Heart left ventricle (tissue), 16 donors: ENCODE measurements at places on chromosomes 2 and 18.

GRCh38 chr2:8496079-8496478 lies 185.8 kb upstream of the ID2 start:
- DNase-seq, result no peak

GRCh38 chr2:152493945-152494528 lies 159.1 kb downstream of the FMNL2 start:
- no peak for DNase-seq

GRCh38 chr2:41695198-41696113 lies 352.4 kb upstream of the PKDCC start:
- no peak for DNase-seq

DNA sequence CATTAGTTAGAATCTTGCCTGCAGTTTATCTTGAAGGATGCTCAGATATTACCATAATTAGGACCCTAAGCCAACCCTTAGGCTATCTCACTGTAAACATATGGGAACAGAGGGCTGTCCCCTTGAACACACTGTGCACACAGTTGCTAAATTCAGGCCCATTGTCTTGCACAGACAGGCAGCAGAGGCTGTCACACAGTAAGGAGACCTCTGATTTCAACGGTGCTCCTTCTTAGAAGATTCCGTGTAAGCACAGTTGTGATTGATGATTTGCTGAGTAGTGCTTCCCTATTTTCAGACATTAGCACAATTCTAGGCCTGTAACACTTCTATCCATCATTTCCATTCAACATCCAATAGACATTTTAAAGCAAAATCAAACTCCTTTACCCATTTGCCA lies 108.0 kb downstream of the RNF152 start:
- no peak for DNase-seq

DNA sequence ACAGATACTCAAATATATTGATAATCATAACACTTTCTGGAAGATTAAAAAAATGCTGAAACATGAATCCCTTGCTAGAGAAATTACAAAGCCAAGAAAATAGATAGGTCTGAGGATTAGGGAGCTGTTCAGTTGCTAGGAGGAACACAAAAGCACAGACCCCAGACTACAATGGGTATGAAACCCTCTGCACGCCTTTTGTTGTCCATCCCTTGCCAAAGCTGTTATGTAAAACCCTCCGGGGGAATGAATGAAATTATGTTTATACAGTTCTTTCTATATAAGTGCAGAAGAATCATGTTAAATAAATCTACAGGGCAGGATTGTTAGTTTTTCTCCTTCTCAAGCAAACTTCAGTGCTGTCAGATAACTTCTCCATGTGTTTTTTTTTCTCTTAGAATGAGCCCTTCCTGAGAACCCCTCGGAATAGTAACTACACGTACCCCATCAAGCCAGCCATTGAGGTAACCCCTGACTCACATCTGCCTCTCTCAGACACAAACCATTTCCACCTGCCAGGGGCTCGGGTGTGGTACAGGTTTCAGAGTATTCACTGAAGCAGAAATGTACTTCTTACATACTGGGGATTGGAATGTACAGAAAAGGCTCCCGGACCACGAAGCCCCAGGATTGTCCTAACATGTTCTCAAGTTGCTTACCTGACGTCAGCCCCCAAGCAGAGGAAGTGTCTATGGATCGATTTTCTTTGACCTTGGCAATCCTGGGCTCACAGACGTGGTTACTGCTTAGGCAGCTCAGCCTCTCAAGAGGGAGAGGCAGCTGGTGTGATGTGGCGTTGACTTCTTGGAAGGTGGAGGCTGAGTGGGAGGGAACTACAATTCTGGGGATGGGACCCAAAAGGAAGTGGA lies 118.0 kb downstream of the PLB1 start:
- DNase-seq, result no peak

GRCh38 chr2:197137826-197138477 lies 172.6 kb downstream of the ANKRD44 start:
- no peak for DNase-seq

DNA sequence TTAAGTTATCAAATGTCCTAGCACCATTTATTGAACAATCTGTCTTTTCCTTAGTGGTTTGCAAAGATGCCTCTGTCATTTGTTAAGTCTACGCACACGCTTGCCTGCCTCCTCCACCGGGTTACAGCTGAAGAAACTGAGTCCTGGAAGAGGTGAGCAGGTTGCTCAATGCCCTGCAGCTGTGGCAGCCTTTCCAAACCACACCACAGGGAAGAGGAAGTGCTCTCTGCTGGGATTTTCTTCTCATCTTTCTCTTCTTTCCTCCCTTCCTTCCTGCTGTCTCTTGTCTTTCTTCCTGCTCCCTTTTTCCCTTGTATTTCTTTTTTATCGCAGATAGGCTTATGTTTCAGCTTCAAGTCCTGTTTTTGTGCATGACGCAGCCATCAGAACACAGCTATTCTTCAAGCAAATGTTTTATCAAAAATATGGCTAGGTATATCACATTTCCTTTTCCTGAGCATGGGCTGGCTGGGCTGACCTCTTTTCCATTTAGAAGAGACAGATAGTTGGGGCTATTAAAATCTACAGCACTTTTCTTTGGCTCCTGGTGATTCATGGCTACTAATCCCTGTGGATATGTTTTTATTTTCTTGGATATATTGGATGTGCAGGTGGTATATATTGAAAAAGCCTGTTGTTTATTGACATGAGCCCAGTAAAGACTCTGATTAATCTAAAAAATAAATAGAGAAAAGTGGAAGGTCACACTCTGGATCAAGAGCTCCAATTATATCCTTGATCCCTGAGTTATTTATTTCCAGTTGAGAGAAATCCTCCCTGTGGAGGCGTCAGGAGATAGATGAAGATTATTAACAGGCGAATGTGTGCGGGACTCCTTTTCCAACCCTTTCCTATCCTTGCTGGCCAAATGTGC lies 214.6 kb downstream of the TSN start:
- no peak for DNase-seq

DNA sequence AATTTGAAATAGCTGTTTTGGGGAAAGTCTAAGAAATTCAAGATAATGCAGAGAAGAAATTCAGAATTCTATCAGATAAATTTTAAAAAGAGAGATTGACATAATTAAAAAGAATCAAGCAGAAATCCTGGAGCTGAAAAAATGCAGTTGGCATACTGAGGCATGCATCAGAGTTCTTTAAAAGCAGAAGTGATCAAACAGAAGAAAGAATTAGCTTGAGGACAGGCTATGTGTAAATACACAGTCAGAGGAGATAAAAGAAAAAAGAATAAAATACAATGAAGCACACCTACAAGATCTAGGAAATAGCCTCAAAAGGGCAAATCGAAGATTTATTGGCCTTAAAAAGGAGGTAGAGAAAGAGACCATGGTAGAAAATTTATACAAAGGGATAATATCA lies 57.1 kb downstream of the CYTIP start:
- no peak for DNase-seq

DNA sequence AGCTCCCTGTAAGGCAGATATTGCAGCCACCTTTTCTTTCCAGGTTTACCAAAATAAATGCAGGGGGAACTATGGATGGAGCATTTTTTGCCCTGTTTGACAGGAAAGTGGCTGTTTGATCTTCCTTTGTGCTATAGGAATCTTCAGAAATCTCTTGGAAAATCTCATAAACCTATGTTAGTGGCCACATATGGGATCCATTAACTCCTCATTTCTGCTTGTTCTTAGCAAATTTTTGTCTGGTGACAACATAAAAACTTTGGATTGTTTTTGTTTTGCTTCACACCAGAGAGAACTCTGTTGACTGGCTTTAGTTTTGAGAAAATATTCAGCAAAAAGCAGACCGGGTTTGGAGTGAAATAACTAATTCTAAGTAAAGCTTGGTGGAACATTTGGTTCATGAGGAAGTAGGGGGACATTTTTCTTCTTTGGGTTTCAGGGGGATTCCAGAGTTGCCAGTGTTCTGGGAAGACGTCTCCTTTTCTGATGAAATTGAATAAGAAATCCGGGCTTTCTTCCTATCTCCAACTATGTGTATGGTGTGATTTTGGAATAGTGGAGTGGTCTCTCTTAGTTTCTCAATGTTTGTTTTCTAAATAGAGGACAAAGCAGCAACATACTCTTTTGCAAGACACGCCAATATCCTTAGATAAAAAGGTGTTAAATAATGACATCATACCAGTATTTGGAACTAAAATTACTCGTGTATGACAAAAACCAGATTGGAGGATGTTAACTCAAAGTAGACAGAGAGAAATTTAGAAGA lies 174.4 kb downstream of the ICOS start:
- DNase-seq, result no peak

GRCh38 chr2:226733189-226733858 lies 66.3 kb downstream of the IRS1 start:
- DNase-seq, result no peak

DNA sequence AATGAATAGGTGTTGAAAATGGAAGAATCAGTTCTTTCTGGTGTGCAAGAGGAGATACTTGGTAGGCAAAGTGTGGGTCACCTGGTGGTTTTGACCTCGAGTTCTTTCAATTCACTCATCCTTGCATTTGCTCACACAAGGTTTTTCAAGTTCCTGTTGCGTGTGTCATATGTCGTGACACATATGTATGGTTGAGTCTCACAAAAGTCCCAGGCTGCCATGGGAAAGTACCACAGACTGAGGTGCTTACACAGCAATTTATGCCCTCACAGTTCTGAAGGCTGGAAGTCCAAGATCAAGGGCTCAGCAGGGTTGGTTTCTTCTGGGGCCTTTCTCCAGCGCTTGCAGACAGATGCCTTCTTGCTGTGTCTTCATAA lies 64.4 kb downstream of the NCK2 start:
- no peak for DNase-seq

GRCh38 chr2:67625690-67626475 lies 228.8 kb downstream of the ETAA1 start:
- DNase-seq, result no peak

DNA sequence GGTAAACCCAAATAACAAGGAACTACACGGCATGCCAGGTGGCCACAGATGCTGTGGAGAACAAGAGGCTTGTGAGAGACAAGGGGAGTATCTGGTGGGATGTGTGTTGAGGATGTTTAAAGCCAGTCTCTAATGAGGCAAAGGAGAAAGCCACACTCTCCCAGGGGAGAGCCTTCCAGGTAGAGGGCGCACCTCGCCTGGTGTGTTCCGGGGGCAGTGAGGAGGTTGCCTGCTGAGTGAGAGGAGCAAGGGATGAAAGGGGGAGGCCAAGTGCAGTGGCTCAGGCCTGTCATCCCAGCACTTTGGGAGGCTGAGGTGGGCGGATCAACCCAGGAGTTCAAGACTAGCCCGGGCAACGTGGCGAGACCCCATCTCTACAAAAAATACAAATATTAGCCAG lies 16.2 kb downstream of the SAG start:
- no peak for DNase-seq
